Myocyte (in vitro differentiated cells): ENCODE measurements at places on chromosomes 7 and 10.

DNA sequence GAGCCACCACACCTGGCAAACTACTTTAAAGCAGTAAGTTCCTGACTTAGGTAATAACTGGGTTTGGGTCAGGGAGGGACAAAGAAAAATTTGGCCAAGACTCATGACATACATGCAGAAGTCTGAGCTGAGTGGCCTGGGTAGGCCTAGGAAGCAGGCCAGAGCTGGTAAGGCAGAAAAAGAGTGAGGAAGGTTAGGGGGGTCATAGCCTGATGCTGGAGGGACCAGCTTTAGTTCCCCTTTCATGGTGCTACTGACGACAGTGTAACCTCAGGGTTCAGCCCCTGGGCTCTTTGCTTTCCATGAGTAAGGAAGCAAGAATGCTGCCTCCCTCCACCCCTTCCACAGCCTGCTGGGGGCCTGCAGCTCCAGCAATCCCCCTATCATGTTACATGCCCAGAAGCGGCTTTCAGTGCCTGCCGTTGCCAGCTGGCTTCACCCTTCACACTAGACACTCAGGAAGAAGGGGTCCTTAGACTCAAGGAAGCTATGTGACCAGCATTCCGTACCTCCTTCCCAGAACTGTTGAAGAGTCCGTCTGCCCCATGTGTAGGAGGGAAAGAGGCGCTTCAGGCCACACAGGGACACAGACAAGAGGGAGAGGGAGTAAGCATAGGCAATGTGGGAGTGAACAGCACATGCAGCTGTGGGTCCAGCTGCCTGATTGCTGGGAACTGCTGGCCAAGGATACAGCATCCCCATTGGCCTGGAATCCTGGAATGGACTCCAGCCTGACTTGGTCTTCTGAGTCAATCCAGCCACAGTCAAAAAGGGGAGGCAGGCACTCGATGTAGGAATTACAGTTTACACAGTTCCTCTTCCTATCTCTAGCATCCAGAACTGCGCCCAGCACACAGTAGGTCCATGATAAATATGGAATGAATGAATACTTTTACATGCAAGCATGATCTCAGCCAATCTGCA, 4.1 kb upstream of the PLAU start:
- DNase-seq = peak; percentile 98

- no peak for DNase-seq
These were observed 1.1 kb upstream of the ING3 start for GRCh38 chr7:120949393-120949911.

DNA sequence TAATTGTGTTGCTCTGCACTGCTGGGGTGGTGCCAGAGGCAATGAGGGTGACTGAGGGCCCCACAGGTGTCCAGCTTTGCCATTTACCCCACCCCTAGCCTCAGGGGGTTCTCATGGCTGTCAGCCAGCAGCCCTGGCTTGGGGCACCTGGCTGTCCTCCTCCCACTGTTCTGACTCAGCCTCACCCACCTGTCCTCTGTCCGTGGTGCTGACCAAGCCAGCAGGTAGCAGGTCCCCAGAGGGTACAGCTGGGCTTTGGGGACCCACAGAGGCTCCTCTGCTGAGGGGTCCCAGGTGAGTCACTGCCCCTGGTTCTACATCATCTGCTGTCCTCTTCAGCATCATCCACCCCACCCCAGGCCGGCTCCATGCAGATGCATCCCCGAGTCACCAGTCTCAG, 32.2 kb upstream of the ZNF716 start:
- DNase-seq = no peak

GRCh38 chr10:126124046-126124445, 227.7 kb downstream of the FANK1 start:
- peak; percentile 64 for DNase-seq

DNA sequence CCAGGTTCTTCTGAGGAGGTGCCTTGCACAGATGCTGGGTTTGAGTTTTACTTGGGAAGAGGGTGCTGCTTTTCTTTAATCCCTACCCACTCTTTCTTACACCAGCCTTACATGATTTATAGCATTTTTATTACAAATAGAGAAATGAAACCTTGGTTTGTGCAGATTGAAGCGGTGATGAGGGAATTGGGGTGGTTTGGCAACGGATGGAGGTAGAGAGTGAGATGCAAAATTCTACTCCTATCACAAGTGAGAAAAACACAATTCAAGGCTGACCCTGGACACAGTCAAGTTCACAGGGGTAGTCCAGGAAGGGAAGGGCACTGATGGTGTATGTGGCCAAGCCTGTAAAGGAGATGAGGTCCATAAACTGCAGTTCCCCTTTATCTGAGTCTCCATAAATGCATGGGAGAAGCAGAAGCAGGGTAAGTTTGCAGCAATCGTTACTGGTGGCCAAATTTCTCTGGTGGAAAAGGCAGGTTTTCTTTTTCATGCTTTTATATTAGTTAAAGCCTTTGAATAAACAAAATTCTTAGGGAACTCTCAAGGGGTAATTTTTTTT, 214.3 kb downstream of the JAZF1 start:
- DNase-seq = no peak

DNA sequence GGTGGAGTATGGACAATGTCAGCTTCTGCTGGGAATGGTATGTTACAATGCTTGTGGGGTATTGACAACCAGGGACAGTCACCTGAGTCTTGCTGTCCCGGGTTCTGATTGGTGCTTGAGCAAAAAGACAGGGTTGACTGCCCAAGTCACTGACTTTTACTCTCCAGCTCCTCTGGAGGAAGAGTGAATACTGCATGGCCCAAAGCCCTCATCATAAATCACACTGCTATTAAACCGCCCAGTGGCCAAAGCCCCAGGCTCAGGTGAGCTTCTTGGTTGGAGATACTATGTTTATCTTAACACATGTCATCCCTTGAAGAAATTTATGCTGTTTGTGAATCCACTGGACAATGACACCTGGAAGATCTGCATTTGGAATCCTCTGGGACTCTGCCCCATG, 90.0 kb upstream of the IGFBP3 start:
- DNase-seq = no peak

GRCh38 chr10:52446391-52446790, 132.3 kb downstream of the DKK1 start:
- no peak for DNase-seq

- DNase-seq = no peak
These were observed 42.4 kb upstream of the ZMYND11 start for GRCh38 chr10:92846-93245.

- DNase-seq = no peak
These were observed 176.8 kb upstream of the SORCS1 start for GRCh38 chr10:107341281-107341680.
